Epithelial cell of esophagus (primary cell): ENCODE measurements at places on chromosomes 1 and 21.

DNA sequence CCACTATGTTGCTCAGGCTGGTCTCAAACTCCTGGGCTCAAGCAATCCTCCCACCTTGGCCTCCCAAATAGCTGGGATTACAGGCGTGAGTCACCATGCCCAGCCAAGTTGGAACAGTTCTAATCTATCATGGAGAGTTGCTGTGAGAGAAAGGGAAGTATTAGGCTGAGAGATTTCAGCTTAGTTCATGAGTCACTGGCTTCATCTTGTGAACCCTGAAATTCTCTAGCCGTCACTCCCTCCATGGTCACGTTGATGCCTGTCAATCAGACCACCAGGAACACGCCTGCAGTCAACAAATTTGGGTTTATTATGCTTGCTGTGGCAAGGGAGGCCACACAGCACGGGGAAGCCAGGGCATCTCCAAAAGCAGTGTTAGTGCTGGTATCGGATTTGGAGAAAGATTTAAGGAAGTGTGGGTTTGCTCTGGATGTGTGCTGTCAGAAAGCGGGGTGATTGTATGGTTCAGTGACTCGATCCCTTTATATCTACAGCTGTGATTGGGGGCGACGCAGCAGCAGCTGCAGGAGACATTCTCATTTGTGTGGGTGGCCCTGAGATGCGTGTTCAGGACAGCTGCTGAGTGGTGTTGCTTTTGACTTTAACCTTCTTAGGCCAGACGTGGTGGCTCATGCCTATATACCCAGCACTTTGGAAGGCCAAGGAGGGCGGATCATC lies 18.7 kb downstream of the UQCRHL start:
- peak; percentile 93 for DNase-seq

- DNase-seq, result peak; percentile 53
Measured at GRCh38 chr1:168084396-168085231, 52.1 kb downstream of the GPR161 start.

DNA sequence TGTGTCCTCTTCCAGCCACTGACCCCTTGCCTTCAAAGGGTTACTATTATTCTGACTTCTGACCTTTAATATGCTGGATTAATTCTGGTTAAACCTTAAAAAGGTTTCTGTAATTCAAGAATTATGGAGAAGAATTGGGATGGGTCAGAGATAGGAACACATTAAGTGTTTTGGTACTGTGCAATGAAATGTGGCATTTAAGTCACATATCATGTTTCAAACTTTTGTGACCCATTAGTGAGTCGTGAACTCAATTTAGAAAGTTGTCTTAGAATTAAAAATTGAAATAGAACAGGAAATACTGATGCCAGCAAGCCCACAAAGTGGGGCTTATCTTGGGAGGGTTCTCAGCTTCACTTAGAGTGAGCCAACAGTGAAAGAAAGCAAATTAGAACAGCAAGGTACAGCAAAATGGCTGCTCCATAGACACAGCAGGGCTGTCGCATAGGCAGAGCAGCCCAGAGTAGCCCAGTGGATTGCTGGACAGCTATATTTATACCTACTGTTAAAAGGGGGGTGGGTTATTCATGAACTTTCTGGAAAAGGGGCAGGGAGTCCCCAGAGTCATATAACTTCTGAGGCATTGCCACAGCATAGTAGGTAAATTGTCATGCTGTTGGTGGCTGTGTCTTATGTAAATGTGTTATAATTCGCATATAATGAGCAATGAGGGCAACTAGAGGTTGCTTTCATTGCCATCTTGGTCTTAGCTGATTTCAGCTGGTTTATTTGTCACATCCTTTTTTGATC lies 10.5 kb downstream of the SCP2 start:
- DNase-seq, result no peak

- no peak for DNase-seq
Measured at GRCh38 chr1:237327061-237327460, 285.1 kb downstream of the RYR2 start.

GRCh38 chr1:49026230-49026811 lies 249.6 kb upstream of the BEND5 start:
- no peak for DNase-seq

DNA sequence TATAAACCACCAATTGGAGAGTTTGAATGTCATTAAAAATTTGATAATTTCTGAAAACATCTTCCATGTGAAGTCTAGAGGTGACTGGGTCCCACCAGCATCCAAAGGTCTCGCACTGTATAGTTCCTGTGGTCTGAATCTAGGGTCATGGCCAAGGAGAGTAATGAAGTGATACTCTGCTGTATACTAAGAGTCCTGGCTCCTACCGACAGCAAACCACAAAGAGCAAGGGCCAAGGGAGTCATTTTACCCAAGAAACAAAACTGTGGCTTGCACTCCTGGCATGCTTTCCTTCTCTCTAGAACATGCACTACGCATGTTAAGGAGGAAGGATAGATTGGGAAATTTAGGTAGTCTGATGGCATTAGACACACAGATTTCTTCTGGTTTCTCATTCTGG lies 115.6 kb downstream of the BRINP2 start:
- no peak for DNase-seq

- no peak for DNase-seq
Measured at GRCh38 chr1:37031429-37031828, 2.9 kb downstream of the GRIK3 start.

GRCh38 chr1:39361446-39361845 lies 130.0 kb upstream of the BMP8A start:
- DNase-seq, result no peak

- no peak for DNase-seq
Measured at GRCh38 chr1:87511449-87511848, 182.8 kb downstream of the LMO4 start.

- DNase-seq, result no peak
Measured at GRCh38 chr1:110347182-110347893, 8.2 kb downstream of the RBM15 start.

DNA sequence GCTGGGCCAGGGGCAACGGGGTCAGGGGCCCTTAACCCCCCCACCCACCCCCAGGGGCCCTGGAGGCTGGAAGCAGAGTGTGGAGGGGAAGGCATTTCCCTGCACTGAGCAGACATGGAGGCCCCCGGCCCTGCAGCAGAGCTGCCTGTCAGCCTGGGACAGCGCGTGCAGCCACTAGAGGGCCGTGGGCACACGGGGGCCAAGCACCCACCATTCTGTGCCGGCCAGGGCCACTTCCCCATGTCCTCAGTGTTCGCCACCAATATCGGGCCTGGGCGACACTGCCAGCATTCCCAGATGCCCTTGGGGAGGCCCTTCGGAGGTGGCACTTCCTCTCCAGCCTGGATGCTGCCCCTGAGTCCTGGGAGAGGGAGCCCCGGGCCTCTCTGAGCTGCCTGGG lies 23.2 kb upstream of the ARHGEF16 start:
- DNase-seq, result no peak

GRCh38 chr1:102420034-102420433 lies 423.3 kb upstream of the OLFM3 start:
- no peak for DNase-seq

DNA sequence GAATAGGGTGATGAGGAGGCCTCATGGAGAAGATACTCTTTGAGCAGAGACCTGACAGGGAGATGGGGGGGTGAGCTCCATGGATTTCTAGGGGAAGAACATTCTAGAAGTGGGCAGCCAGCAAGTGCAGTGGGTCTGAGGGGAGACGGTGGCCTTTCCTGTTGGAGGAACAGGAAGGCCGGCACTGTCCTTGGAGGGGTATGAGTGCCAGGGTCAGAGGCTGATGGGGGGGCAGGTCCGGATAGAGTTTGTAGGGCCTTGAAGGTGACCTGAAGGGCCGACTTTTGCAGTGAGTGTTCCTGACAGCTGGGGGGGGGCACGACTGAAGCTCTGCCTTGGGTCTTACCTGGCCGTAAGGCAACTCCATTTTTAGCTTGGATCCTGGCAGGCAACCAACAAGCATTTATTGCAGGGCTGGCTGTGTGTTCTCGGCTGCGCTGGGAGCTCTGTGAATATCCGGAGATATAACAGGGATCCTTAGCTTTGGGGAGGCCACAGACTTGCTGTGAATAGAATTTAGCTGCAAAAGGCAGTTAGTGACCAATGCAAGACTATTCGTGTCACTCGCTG lies 130.6 kb downstream of the MRPS6 start:
- DNase-seq, result no peak

GRCh38 chr1:156391701-156392100 lies 22.7 kb downstream of the RHBG start:
- DNase-seq, result no peak

GRCh38 chr1:31295874-31296485 lies 608 bp downstream of the SNRNP40 start:
- DNase-seq, result no peak

GRCh38 chr21:38027901-38028498 lies 111.7 kb upstream of the KCNJ6 start:
- peak; percentile 61 for DNase-seq

DNA sequence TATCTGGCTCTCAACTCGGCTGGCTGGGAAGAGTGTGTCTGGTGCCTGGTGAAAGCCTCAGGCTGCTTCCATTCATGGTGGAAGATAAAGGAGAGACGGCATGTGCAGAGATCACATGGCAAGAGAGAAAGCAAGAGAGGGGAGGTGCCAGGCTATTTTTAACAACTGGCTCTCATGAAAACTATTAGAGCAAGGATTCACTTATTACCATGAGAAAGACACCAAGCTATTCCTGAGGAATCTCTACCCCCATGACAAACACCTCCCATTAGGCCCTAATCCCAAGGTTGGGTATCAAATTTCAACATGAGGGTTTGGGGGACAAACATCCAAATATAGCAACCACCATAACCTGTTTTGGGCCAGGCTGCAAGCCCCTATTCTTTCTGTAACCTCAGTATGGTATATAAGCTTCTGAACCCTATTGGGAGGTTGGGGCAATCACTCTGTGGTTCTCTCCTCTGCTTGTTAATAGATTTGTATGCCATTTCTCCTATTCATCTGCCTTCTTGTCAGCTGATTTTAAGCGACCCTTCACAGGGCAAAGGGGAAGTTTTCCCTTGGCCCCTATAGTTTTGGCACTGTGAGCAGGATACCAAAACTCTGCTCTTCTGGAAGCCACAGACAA lies 179.0 kb upstream of the TNR start:
- DNase-seq, result no peak

- peak; percentile 26 for DNase-seq
Measured at GRCh38 chr1:163084330-163084729, 15.2 kb downstream of the RGS4 start.

DNA sequence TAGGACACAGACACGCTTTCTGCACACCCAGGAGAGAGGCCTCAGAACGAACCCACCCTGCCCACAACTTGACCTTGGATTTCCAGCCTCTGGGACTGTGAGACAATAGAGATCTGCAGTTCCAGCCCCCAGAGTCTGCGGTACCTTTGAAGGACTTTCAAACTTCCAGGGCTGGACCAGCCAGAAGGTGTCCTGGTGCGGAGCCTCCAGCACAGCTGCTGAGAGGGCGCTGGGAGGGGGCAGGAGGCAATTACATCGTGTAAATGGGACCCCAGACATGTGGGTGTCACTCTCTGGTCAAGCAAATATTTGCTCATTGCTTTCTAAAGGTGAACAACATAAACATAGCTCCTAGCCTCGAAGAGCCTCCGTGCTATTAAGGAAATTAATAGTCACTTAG lies 58.7 kb upstream of the ACTRT2 start:
- no peak for DNase-seq

DNA sequence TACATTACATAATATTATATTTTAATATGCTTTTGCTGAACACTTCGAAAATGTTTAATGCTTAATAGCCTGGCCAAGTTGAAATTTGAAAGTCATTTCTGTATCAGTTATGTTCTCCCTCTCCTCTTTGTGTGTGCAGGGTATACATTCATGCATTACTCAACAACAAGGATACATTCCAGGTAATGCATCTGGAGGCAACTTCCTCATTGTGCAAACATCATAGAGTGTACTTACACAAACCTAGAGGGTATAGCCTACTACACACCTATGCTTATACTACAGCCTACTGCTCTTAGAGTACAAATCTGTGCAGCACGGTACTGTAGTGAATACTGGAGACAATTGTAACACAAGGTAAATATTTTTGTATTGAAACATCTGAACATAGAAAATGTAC lies 407.3 kb downstream of the MRPL39 start:
- no peak for DNase-seq

DNA sequence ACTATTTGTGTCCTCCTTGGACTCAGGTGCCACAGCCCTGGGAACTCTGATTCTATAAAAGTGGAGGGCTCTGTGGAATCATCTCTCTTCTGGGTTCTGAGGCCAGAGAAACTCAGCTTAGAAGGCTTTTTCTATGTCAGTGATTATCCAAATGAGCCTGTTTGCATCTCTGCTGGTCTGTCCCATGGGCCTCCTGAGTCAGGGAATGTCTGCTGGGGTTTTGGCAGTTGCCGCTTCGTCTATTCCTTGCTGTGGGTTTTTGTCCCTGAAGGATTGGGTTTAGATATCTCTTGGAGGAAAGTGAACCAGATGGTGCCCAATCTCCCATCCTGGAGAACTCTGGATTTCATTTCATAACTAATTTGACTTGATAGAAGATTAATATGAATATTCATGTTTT lies 297.6 kb downstream of the HHAT start:
- no peak for DNase-seq

DNA sequence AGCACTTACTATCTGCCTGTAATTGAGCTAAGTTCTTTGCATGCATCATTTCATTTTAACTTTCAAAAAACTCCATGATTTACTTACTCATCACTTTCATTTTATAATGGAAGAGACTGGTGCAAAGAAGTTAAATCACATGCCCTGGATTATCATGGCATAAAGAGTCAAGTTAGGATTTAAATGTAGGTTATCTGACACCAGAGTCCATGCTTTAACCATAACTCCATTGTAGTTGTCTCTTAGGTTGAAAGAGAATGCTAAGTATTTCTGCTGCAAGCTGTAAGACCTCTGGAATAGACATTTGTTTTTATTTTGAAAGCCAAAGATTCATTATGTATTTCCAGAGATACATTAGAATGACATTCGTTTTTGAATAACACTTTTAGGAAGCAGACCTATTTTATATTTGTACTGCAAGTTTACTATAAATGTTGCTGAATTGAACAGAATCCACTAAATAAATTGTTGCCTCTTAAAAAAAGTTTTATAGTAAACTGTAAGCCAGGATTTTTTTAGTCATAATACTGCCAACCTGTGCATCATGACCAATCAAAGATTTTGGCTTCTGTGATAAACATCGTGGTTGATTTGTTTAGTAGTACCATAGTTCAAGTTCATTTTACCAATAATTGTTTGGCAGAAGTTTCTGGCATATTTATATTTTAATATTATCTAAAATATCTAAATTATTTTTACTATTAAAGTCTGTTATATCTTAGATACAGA lies 26.1 kb downstream of the CFH start:
- no peak for DNase-seq

DNA sequence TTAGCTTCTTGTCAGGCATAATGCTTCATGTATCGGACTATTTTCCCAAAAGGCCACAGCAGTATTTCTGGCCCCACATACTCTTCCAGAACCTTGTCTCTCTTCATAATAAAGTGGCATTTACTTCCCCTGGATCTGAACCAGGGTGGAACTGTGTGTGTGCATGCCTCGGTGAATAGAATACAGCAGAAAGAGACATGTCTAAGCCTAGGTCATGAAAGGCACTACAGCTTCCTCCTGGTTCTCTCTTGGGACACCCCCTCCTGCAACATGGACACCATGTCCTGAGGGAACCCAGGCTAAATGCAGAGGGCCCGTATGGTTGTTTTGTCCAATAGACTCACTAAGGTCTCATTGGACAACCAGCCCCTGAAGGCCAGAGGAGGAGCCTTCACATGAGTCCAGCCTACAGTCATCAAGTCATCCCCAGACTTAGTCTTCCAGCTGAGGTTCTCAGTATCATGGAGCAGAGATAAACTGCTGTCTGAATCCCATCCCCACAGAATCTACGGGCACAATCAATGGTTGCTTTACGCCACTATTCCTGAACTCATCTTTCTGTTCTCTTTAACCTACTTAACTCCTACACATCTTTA lies 35.0 kb downstream of the USP24 start:
- no peak for DNase-seq

- no peak for DNase-seq
Measured at GRCh38 chr21:15079269-15079668, 14.5 kb upstream of the NRIP1 start.
